Activated naive CD4-positive, alpha-beta T cell (primary cell): ENCODE measurements at places on chromosomes 11 and 22.

DNA sequence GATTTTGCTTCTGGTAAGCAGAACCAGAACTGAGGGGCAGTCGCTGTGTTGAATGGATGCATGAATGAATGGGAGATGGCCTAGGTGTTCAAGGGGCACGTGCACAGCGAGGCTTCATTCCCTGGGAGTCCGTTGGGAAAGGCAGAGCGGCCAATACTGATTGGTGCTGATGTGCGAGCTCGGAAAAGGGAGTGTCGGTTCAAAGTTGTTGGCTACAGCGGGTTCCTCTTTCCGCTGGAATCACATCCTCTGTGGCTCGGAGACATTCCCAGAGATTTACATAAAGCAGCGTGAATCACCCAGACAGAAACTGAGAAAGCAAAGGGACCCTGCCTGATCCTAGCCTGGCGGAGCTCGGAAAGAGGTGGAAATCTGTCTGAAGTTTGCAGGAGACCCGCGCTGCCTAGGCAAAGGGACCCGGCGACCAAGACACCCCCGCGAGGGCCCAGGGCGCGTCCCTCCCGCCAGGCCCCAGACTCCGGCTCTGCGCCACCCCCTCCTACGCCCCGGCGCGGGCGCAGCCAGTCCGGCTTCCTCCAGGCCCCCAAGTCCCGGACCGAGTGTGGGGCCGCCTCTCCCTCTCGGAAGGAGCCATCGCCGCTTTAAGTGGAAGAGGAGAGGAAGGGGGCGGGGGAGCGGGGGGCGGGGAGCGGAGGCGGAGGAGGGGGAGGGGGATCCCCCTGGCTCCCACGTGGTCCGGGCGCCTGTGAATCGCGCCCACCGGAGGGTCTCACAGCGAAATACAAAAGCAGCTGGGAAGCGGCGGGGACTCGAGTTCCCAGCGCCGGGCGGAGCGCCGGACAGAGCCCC is at the start of gene FJX1:
TSS of gene FJX1 (plus strand) at position 774 of the 810 bp plus-strand sequence. CDS start 177 bp downstream, outside the sequence.
- no peak for DNase-seq

- no peak for DNase-seq
These were observed 32.1 kb downstream of the EHF start for GRCh38 chr11:34653031-34653430.

GRCh38 chr11:13550761-13551160 is 55.0 kb upstream of the PTH start:
- no peak for DNase-seq

GRCh38 chr11:12117611-12118010 is 7.2 kb downstream of the MICAL2 start:
- DNase-seq: no peak
